ENCODE measurements at places on chromosomes 6 and 20. TPM values are rescaled to one million over a fixed set of nuclear protein-coding genes. Genes with fewer than 3 reads are reported as not detected.

- DNase-seq = no peak
Measured at GRCh38 chr20:37726971-37727956, 33.4 kb downstream of the CTNNBL1 start.

- DNase-seq = no peak
Measured at GRCh38 chr20:2559279-2559626, 22.9 kb downstream of the TMC2 start.

Gene POFUT1
- 48.5 TPM for total RNA-seq

GRCh38 chr20:41783423-41784208, 165.4 kb upstream of the CHD6 start:
- DNase-seq = no peak

GRCh38 chr6:108380876-108381275, 86.0 kb downstream of the AFG1L start:
- no peak for DNase-seq

Gene CRYBG1
- total RNA-seq = 39.3 TPM

Gene HCK
- not detected for total RNA-seq

GRCh38 chr20:51432251-51432784, 110.2 kb downstream of the NFATC2 start:
- no peak for DNase-seq

DNA sequence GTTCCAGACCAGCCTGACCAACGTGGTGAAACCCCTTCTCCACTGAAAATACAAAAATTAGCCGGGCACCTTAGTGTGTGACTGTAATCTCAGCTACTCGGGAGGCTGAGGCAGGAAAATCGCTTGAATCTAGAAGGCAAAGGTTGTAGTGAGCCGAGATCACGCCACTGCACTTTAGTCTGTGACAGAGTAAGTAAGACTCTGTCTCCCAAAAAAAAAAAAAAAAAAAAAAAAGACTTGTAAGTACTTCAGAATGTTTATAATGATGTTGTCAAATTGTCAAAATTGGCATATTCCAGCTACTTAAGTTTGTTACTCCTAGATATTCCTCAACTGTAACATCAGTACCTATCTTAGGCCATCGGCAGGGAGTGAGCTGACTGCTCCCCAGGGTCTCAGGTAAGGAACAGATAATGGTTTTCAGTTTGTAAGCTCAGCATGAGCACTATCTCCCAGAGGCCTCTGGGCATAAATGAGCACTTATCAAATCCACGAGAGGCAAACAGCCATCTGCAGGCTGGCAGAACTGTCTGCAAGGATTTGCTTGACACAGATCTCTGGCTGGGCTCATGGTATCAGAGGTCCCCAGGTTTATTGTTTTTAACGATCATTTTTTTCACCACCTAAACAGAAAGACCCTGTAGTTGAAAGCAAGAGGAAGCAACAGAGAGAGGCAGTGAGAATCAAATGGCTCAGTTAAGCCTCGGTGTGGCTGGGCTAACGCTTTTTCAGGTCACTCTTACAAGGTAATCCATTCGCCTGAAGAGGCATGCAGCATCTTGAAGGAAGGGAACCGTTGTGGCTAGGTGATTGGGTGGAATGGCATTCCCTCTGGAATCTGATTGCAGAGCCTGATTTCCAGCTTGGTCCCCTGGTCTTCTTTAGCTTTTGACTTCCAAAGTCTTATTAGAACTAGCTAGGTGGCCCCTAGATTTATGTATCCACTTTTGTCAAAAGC, 115.9 kb downstream of the LY86 start:
- DNase-seq = no peak

Gene LPA
- total RNA-seq = not detected

Gene AVP
- not detected for total RNA-seq

GRCh38 chr6:103193413-103193812, 1666.3 kb downstream of the HACE1 start:
- DNase-seq = no peak

Gene ID4
- total RNA-seq = not detected

Data from activated CD4-positive, alpha-beta memory T cell treated with anti-CD3 and anti-CD28 coated beads for 36 hours (primary cell).